Right lung (tissue), 10 donors: ENCODE measurements at places on chromosomes 13 and 19. TPM values are rescaled to one million over a fixed set of nuclear protein-coding genes. Genes with fewer than 3 reads are reported as not detected.

NCR1 gene
- 1.8 TPM for polyA plus RNA-seq

GRIN2D gene
- polyA plus RNA-seq: 0.40 TPM

- no peak for DNase-seq
Measured at GRCh38 chr19:32873247-32873959, 3.8 kb upstream of the SLC7A9 start.

DNA sequence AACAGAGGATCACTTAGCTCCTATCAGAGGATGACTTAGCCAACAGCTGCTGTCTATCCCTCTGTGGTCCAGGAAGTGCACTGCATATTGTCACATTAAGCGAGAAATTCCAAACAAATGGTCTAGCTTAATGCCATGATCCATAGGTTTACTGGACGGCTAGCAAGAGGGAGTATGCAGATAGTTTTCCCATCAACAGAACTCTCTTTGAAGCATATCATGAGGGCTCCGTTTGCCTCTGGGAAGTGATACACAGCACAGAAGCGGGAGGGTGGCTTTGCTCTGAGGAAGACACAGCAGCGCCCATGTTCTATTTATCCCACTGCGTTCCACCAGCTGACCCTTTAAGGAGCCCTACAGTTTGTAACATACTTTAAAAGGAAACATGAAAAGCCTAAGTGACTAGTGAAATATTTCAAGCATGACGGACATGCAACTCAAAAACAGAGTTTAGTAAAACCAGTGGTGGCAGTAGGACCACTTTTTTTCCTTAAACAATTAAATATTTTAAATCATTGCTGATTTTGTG is 52.7 kb downstream of the COL4A1 start:
- DNase-seq: no peak

- DNase-seq: no peak
Measured at GRCh38 chr13:101967781-101968180, 434.1 kb downstream of the FGF14 start.
